ENCODE measurements at places on chromosomes 7 and 10.

DNA sequence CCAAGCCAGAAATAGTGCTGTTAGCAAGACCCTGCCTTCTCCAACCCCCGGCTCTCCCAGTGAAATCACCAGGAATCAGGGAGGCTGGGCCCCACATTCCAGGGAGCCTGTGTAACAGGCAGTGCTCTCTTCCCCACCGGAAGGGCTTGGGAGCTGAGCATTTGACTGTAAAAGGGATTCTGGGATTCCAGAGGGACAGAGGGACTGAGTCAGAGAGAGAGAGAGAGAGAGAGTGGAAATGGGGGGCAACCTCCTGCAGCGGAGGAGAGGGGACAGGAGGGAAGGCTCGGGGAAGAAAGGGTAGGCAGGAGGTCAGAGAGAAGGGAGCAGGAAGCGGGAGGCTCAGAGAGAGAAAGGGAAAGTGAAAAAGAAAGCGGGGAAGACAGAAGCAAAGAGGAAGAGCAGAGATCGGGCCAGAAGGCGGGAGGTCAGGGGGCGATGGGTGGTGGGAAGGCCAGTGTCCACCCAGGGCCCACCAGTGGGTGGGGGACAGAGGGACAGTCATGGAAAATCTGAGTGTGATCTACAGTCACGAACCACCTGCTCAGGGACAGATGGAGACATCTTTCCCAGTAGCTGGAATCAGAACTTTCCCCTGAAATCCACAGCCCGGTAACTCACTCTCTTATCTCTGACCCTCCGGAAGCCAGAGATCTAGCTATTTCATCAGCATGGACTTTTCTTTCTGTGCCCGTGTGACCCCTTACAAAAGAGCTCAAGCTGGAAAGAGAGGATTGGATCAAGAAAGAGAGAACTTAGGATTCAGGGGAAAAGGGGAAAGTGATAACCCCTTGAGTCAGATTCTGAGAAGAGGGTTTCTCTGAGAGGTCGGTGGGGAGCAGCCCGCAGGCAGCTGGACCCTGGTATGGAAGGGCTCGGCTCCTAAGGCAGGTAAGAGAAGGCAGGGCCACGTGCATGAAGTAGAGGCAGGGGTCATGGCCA is 4.6 kb upstream of the SERPINE1 start:
- no peak for DNase-seq

GRCh38 chr7:141889321-141889720 is 26.9 kb upstream of the OR9A4 start:
- DNase-seq = peak; percentile 1

GRCh38 chr7:134535272-134535918 is 8.0 kb downstream of the AKR1B10 start:
- no peak for DNase-seq

DNA sequence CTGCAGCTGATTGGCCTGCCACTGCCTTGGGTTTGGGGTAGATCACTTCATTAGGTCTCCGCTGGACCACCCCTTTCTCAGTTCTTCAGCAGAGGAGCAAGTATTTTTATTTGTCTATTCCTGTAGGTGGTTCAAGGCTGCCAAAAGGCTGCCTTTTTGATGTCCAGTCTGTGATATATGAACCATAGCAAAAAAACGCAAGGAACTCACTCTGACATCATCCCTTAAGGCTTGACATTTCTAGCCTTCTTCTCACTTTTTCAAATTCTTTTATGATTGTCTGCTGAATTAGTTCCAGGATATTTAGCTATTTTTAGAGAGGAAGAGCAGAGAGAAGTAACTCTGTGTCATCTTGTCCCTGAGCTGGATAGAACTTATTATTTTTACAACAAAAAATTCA is 269.2 kb downstream of the BAMBI start:
- DNase-seq = no peak

DNA sequence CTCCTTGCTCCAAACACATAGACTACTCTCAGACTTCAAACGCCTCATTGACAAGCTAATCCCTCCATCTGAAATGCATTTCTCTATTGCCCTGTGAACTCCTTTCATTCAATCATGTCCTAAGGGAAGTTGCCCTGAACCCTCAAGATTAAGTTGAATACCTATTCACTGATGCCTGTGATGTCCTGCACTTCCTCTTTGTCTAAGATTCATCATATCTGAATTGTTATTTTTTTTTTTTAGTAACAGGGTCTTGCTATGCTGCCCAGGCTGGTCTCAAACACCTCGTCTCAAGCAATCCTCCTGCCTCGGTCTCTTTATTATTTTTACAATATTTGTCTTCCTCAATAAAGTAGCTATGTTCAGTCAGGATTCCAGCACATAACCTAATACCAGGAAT is 3.2 kb downstream of the PSMA2 start:
- DNase-seq = no peak

- DNase-seq = no peak
Measured at GRCh38 chr10:35884657-35885071, 242.6 kb upstream of the FZD8 start.

DNA sequence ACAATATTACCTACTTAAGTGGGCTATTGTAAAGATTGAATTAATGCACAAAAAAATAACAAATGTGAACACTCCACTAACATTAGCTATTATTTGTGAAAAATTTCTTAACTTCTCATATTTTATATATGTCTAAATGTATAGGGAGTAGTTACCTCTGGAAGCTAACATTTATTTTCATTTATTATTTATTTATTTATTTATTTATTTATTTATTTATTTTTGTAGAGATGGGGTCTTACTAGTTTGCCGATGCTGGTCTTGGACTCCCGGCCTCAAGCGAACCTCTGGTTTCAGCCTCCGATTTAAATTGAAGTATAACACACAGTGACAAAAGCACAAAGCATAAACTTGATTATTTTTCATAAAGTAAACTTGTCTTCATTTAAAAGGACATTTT is 5.1 kb upstream of the SPOCK2 start:
- no peak for DNase-seq

DNA sequence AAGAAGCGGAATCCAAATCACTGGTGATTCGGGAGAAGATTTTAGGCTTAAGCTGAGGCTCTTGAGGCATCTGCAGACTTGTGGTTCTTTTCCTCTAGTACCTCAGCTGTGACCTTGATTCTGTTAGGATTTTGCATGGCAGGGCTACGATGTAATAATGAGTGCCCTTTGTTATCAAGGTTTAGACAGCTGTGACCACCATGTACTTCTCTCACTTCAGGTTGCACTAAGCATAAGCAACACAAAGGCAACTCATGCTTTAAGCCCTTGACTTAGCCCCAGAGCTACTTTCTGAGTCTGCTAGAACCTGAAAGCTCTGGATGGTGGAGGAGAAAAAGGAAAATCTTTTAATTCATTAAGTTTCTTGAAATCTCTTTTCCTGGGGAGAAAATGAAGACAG is 1052.3 kb upstream of the PHF14 start:
- no peak for DNase-seq

DNA sequence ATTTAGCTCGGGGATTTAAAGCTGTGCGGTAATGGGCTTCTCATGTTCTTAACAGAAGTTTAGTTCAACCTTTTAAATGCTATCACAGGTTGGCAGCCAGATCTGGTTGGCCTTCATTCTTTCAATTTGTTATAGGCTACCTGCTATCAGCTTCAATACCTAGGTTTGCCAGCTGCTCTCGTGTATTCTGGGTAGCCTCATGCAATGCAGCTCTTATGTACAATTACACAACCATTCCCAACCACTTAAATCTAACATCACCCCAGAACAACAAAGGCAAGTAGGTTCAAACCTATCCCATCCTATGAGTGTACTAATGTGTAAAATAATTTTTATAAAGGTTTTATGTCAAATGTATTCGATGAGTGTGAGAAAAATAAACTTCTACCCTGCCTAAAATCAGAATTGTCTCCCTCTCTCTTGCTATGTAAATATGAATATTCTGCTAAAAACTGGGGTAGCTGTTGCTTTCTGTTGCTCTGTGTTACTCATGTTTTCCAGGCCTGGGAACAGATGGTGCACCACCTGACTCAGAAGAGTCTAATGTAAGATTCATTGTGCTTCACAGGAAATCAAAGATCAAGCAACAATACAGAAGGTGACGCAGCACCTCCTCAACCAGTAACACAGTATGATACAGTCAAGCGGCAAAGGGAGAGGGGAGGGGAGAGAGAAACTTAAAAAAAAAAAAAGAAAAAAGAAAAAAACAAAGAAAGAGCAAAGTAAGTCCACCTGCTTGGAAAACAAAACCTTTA is 188.6 kb downstream of the ETV1 start:
- peak; percentile 29 for DNase-seq

All from CD4-positive, alpha-beta T cell treated with Interleukin-4 for 4 hours (primary cell).